Stimulated activated CD8-positive, alpha-beta memory T cell treated with anti-CD3 and anti-CD28 coated beads, Interleukin-2, amount 100 ng/mL, for 48 hours (primary cell): ENCODE measurements at places on chromosomes 11 and 22.

DNA sequence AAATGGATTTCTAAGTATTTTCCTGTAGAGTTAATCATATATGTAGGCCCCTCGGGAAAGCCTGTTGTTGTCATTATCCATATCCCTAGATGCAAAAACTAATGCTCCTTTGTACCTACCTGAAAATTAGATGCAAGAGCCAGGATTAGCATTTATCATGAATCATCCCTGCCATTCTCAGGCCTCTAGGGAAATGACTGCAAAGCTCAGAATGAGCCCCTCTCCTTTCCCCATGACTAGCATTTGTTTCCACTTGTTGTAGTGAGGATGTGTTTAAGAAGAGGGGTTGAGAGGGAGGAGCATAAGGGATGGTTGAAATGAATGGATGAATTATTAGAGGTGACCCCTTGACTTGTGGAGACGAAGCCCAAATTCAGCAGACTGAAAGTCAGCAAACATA, 537.9 kb downstream of the NTM start:
- no peak for DNase-seq

DNA sequence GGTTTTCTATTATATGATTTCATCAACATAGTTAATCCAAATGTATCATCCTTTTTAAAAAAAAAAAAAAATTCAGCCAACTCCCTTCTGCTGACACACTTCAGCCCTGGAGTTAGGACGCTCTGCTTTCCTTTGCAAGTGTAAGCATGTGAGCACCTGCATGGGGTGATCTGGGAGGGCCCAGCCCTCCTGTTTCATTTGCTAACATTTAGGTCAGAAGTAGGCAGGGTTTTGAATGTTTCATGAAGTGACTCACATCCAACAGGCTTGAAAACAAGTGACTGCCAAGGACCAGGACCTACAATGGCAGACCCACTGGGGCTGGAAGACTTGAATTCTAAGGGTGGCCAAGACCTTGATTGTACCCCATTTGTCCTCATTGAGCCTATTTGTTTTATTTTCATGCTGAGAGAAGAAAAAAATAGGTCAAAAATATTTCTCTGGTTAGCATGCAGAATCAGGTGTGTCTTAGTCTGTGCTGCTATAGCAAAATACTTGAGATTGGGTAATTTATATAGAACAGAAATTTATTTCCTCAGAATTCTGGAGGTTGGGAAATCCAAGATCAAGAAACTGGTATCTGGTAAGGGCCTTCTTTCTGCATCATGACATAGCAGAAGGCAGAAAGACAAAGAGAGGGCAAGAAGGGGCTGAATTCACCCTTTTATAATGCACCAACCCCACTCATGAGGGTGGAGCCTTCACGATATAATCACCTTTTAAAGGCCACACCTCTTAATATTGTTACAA, 137.6 kb downstream of the CD44 start:
- no peak for DNase-seq

DNA sequence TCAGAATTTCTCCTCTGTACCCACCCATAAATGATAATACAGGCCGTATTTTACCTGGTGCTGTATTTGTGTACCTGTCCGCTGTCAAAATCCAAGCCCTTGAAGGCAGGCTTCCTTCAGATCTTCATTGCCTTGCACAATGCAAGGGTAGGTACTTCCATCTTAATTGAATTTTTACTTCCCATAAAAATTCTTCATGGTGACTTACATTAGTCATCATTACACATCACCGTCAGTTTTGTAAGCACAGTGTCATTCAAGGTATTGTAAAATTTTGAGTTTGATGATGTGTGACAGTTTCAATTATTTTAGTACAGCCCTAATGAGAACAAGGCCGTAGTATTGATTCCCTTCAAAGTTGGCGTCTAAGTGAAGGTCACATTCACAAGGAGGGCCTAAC, 770 bp upstream of the TSG101 start:
- no peak for DNase-seq

- no peak for DNase-seq
Measured at GRCh38 chr11:76221365-76221764, 15.1 kb upstream of the WNT11 start.

- DNase-seq = no peak
Measured at GRCh38 chr22:37677493-37677974, 2.1 kb downstream of the LGALS1 start.

DNA sequence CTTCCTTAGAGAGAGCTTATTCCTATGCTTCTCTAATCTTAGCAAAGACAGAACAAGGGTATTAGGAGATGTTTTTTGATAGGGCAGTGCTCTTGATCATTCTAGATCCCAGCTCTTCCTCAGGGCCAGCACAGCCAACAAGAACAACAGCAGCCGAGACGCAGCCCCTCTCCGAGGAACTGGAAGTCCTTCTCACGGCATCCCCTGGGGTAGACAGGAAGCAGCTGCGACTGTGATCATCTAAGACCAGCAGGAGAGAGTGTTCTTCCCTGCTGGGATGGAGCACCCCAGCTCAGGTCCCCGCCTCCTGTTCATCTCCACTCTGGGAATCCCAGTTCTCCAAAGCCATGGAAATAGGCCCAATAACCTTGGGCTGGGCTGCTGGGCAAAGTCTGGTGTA, 29.6 kb downstream of the IRAG1 start:
- DNase-seq = no peak

DNA sequence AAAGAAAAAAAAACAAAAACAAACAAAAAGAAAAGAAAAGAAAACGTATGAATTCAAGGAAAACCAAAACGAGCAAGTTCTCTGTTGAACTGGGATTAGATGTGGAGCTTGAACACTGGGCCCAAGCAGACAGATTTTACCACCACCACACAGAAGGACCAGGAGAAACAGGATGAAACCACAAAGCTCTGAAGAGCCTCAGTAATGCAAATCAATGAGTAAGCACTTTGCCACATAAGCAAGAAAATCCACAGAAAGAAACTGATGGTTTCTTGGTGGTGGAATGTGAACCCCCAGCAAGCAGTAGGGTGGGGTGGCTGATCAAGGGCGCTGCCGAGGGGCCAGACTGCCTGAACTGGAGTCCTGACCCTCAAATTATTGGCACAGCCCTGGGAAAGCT, 50.9 kb upstream of the NFRKB start:
- no peak for DNase-seq

DNA sequence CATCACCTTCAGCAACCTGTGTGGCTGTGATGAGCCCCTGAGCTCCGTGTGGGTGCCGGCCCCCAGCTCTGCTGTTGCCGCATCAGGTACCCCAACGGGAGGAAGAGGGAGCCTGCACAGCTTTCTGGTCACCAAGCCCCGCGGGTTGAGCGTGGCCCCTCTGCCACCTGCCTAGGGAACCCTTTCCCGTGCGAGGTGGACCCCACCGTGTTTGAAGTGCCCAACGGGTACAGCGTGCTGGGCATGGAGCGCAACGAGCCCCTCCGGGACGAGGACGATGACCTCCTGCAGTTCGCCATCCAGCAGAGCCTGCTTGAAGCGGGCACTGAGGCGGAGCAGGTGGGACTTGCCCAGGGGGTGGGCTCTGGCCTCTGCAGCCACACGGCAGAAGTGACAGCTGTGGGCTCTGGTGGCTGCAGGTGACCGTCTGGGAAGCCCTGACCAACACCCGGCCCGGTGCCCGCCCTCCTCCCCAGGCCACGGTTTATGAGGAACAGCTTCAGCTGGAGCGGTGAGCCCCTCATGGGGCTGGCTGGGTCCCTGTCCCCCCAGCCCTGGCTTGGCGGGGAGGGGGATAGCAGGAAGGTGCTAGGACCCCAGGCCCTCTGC, 1.9 kb upstream of the SSH3 start:
- no peak for DNase-seq

DNA sequence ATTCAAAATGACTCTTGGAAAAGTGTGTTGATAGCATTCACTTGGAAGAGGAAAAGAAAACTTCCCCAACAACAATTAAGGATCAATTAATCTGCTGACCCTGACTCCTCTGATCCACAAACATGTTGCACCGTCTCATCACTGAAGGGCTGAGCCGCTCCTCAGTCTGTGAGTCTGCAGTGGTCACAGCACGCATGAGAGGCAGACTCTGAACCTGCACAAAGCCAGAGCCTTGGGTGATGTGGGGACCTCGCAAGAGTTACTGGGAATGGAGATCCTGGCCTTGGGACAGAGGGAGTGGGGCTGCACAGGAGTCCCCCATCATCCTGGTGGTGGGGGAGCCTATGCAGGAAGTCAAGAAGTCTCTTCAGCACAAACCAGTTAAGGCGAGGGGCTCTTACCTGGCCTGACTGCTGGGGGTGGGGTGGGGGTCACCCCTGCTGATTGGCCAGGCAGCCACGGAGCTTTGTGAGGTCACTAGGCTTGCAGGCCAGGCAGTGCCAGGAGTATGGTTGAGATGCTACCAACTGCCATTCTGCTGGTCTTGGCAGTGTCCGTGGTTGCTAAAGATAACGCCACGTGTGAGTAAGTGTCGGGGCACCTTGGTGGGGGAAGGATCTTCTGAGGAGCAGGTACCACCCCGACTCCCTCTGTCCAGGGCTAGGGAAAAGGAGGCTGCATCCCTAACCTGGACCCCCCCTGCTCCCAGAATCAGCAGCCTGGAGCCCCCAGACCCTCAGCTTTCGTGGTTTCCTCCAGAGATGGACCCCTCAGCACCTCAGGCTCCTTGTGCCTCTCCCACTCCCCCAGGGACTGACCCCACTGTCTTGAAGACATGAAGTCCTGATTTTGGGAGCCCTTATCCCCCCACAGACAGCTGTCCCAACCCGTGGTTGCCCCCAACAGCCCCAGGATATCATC, at the start of gene ACR:
ACR (plus strand) TSS at position 477 of the 921 bp plus-strand sequence; CDS start at position 509, 32 bp downstream.
- DNase-seq = no peak
